ENCODE measurements at places on chromosomes 3 and 15. TPM values are rescaled to one million over a fixed set of nuclear protein-coding genes. Genes with fewer than 3 reads are reported as not detected.

Gene PRTG
- 0.71 TPM for total RNA-seq

Gene GOLGA8R
- total RNA-seq: 2.0 TPM

Gene GOLGA8Q
- total RNA-seq: 0.83 TPM

Gene CFAP44
- total RNA-seq: 4.8 TPM

Gene FOXB1
- total RNA-seq: not detected

Gene MAP6D1
- total RNA-seq: 4.0 TPM

Gene CXCR6
- not detected for total RNA-seq

Gene COL6A5
- not detected for total RNA-seq

Gene CCR9
- total RNA-seq: not detected

Gene CHRNA7
- 0.50 TPM for total RNA-seq

Gene ROPN1
- total RNA-seq: 0.92 TPM

Gene C2CD4A
- total RNA-seq: not detected
